SK-MEL-5 (cell line): ENCODE measurements at places on chromosomes 1 and 21. TPM values are rescaled to one million over a fixed set of nuclear protein-coding genes. Genes with fewer than 3 reads are reported as not detected.
A peak's percentile ranks its signal among the peaks of the same experiment; 100 is the strongest.

EPHA8 gene
- 0.29 TPM in 1 of 2 replicates, not detected in the other for total RNA-seq

FAM229A gene
- 0.74 and 0.85 TPM in 2 replicates for total RNA-seq

DSCAM gene
- total RNA-seq, result not detected in 2 replicates

- peak; percentile 20 for DNase-seq
Observed at GRCh38 chr1:56578138-56578962, 1.0 kb downstream of the PLPP3 start.

DNA sequence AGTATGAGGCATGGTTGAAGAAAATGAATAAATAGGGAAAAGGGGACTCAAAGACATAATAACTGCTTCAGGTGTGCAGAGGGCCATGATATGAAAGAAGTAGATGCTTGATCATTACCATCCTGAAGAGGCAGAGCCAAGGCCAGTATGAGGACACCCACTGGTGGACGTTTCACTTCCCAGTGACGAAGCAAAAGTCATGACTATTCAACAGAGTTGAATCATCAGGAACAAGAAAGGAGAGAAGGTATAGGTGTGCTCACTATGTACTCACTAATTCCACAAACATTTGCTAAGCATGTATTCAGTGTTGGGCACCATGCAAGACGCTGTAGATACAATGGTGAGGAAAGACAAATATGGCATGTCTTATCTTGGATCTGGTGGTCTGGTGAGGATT lies 319.2 kb upstream of the RUNX1 start:
- DNase-seq, result no peak

DNA sequence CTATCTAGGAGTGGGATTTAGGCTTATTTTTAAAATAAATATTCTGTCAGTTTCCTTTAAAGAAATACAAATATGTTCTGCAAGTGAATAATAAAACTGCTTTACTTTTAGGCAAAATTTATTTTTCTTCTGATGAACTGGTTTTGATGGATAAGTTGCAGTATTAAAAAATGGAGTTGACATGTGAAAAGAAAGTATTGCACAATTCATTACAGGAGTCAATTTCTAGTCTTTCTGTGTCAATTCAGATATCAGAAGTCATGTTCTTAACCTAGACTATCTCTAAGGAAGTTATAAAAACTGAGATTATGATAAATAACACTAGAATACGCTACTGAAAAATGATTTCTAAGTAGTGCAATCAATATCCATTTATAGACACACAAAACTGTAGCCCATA lies 270.2 kb upstream of the TMPRSS15 start:
- no peak for DNase-seq
